Transverse colon (tissue), 4 donors: ENCODE measurements at places on chromosomes 13 and 19. TPM values are rescaled to one million over a fixed set of nuclear protein-coding genes. Genes with fewer than 3 reads are reported as not detected.

ZNF575 gene
- 1.9 TPM for total RNA-seq

DNA sequence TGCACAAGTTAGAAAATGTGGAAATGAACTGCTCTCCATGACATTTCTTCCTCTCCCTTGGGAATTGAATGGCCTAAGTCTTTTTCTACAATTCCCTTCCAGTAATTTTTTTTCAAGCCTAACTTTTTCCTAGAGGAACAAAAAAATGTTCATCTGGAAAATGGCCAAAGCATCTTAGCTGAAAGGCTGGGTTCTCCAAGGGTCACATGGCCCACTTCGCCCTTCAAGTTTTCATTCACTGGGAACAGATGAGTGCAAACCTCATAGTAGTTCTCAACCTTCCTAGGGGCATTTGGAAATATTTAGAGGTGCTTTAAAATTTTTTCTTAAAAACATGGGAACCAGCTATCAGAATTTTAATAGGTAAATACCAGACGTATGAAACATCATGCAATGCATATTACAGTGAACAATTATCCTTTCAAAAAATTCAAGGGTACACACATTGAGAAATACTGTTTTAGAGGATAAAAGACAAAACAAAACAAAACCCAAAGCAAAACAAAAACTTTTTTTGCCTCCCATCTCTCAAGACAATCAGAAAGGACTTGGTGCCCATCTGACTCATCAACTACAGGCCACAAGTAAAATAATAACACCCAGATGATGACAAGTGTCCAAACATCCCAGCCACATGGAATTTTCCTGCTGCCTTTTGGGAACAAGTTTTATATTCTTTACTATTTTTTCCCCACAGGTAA is 208.8 kb downstream of the SLITRK6 start:
- no peak for DNase-seq

- DNase-seq, result no peak
Measured at GRCh38 chr13:42614436-42615035, 40.6 kb downstream of the TNFSF11 start.

CEACAM20 gene
- total RNA-seq, result 0.68 TPM

PEX11G gene
- total RNA-seq, result 9.5 TPM

GRCh38 chr19:55246462-55247451 is 12.1 kb downstream of the PPP6R1 start:
- DNase-seq, result no peak

CD33 gene
- 2.5 TPM for total RNA-seq

DNA sequence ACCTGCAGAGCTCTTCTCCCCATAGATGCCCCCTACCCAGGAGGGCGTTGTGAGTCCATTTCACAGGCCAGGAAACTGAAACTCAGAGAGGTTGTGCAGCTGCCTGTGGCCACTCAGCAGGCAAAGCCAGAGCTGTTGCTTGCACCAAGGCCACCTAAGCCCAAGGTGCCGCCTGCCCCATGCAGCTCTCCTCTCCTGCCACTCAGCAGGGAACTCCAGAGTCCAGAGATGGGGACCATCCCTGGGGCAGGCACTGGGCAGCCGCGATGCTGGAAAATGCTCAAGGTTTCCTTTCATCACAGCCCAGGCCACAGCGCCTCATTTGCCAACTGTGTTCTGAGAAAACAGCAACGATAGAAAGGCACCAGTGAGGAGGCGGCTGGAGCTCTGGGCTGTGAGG is 41.0 kb upstream of the PEPD start:
- DNase-seq, result no peak

DNA sequence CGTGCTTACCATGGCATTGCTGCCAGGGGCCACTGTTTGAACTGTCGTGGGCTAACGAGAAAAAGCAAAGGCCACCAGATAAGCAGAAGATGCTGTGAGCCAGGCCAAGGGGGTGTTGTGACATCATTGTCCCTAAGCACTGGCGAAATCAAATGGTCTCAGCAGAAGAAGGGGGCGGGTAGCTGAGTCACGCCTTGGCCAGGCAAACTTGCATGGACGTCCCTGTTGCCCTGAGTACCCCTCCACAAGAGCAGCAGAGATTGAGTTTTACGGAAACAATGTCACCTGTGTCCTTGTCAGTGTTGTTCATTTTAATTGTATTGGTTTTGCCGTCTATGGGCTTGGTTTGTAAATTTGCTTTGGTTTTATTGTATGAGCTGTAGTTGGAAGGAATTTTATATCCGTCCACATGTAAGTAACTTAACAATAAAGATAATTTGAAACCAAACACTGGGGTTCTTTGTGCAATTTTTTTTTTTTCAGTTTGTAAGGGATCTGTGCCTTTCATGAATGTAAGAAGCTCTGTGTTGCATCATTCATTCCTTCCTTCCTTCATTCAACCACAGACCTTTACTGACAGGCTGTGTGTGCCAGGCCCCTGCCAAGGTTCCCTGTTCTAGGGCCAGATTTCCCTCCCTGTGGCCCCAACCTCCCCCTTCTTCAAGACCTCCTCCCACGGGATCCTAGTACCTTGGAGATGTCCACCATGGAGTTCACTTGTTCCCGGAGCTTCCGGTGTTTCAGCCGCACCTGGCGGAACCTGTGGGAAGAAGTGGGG is 12.3 kb downstream of the KCNN4 start:
- peak; percentile 71 for DNase-seq

DNA sequence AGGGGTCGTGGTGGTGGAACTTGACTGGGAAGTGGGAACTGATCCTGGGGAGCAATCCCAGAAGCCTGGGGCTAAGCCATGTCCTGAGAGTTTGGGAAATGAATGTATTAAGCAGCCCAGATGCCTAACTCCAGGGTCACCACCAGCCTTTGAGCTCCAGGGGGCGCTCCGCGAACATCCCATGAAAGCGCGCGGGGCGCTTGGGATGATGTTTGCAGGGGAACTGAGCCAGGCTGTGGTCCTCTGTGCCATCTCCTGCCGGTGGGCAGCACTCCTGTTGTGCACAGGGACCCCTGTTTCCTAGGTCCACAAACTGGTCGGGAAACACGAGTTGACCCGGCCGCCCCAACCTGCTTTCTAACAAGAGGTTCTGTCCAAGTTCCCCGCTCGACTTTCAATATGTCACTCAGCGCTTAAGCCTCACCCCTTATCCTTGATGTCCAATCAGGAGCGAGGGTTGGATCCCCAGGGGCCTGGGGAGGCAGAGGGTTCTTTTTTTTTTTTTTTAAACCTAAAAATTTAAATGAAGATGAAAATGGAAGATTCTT is 14.4 kb downstream of the LEUTX start:
- DNase-seq, result peak; percentile 71

DNA sequence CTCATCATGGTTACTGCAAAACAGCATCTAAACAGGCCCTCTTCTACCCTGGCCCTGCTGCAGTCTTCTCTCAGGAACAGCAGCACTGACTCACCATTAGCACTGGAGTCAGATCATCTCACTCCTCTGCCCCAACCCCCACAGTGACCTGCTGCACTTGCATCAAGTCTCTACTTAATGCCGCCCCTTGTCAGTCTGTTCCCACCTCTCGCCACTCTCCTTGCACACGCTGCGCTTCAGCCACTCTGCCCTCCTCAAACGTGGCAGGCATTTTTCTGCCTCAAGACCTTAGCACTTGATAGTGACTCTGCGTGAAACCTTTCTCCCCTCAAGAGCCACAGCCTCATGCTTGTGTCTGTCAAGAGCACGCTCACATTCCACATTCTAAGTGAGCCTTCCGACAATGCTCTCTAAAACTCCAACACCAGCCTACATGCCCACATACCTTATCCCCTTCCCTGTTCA is 22.1 kb downstream of the MIPEP start:
- DNase-seq, result no peak

ZIC5 gene
- total RNA-seq, result not detected

GRCh38 chr13:77691871-77692270 is 5.6 kb upstream of the SLAIN1 start:
- DNase-seq, result no peak

- peak; percentile 65 for DNase-seq
Measured at GRCh38 chr13:74129500-74130191, 4.6 kb downstream of the KLF12 start.

GRCh38 chr19:15264061-15264932 is 32.0 kb upstream of the EPHX3 start:
- peak; percentile 78 for DNase-seq

DNA sequence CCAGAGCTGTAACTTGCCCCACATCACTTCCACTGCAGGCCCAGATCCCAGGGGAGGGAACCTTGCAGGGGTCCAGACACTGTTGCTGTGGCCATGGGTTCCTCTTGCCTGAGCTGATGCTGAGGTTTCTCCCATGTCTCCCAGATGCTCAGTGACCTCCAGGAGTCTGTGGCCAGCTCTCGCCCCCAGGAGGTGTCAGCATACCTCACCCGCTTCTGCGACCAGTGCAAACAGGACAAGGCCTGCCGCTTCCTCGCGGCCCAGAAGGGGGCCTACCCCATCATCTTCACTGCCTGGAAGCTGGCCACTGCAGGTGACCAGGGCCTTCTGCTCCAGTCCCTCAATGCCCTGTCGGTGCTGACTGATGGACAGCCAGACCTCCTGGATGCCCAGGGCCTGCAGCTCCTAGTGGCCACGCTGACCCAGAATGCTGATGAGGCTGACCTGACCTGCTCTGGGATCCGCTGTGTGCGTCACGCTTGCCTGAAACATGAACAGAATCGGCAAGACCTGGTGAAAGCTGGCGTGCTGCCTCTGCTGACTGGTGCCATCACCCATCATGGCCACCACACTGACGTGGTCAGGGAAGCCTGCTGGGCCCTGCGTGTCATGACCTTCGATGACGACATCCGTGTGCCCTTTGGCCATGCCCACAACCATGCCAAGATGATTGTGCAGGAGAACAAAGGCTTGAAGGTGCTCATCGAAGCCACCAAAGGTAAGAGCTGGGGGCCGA is 12.1 kb upstream of the SLC25A42 start:
- DNase-seq, result no peak

DNA sequence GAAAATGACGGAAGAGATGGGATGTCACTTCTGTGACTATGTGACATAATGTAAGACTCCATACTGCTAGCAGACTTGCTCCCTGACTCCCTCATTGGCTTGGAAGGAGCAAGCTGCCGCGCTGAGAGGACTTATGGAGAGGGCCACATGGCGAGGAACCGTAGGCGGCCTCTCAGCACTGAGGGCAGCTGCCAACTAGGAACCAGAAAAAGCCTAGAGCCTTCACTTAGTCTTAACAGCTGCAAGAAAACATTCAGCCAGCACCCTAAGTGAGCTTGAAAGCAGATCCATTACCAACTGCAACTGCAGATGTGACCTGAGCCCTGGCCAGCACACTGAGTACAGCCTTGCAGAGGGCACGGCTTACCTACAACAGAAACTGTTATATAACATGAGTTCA is 33.9 kb downstream of the USP12 start:
- DNase-seq, result no peak

- no peak for DNase-seq
Measured at GRCh38 chr13:51785712-51786424, 18.1 kb downstream of the DHRS12 start.

KEAP1 gene
- total RNA-seq, result 68.0 TPM

GRCh38 chr13:94705081-94706030 is 7.0 kb downstream of the SOX21 start:
- no peak for DNase-seq

DNA sequence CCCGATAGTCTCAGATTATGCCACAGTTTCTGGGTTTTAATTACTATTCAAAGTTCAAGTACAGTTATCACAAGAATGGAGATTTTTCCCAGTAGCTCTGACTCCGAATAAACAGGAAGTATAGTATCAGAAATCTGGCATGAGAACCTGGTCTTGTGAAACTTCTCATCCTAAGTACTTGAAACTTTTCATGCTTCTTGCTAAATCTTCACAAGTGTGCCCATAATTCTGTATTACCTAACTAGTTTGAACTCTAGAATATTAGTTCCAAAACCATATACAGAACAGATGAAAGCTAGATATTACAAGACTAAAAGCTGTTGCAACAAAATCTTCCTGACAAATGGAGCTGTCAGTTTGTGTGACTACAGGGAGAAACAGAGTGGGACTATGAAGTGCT is 70.5 kb upstream of the CSNK1A1L start:
- no peak for DNase-seq

DNA sequence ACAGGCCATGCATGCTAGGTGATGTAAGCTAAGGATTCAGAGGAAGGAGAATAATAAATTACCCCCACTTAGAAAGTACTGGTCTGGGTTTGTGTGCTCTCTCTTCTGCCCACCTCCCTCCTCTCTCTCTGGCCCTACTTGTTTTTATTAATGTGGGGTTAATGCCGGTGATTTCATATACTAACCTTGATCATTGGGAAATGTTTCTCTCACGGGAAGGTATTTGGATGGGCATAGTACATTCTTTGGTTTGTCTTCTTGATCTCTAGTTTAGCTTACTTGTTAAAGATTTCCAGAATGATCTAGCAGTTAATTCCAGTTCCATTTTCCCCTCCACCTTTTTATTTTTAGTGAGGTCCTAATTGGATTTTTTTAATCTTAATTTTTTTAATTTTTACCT is 24.6 kb downstream of the ARHGAP35 start:
- DNase-seq, result no peak

LRRC63 gene
- not detected for total RNA-seq

DNA sequence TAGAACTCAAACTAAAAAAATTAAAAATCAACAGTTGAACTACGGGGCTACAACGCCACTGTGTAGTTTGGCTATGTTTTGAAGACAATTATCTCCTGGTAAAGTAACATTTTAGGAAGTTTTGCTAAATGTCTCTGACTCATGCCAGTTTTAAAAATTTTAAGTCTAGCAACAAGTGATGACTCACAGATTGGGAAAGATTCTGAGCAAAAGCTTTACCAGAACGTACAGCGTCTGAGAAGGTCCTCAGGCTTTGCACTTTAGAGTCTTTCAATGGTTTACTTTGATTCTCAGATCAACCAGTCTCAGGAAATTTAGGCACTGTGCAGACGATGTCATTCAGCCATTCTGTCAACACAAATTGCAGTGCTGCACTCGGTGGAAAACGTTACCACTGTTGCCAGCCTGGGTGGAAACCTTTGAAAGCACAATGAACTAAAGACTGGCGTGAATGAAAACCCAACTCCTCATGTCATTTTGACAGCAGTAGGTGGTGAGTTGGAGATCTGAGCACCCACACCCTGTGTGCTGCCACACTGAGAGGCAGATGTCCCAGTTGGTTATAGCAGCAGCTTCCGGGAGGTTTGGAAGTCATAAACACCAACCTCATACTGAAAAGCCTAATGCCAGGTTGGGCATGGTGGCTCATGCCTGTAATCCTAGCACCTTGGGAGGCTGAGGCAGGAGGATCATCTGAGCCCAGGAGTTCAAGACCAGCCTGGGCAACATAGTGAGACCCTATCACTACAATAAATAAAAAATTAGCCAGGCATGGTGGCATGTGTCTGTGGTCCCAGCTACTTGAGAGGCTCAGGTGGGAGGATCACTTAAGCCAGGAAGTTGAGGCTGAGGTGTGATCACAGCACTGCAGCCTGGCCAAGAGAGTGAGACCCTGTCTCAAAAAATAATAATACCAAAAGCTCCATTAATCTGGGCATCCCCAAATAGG is 6.3 kb upstream of the WTIP start:
- no peak for DNase-seq
